ENCODE measurements at places on chromosomes 7 and 10.

DNA sequence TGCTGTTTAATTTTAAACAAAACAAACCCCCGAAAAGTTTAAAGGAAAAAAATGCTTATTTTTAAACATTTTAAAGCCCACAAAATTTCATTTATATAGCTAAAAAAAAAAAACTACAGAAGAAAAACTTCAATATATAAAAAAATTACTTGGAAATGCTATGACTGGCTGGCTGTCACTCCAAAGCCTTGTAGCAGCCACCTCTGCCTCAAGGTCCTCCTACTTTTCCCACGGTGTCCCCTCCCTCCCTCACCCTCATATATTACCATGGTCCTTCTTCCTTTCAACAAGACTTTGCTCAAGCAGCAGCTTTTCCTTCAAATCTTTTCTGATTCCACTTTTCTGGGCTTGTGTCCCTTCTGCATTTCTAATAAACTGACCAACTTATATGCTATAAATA lies 122.0 kb downstream of the TPK1 start:
- peaks cover 33% of the 10 kb centered on the region for H3K4me1 ChIP-seq
- H3K27ac ChIP-seq, result peak overlapping the region; percentile 73
- H3K27me3 ChIP-seq, result no peaks in the 10 kb centered on the region
- DNase-seq, result no peak

- no peak overlapping the region for H3K27ac ChIP-seq
- no peaks in the 10 kb centered on the region for H3K36me3 ChIP-seq
- peaks cover 3% of the 10 kb centered on the region for H3K27me3 ChIP-seq
- H3K4me3 ChIP-seq, result no peak overlapping the region
Observed at GRCh38 chr7:48285373-48285772, 114.1 kb downstream of the ABCA13 start.

- no peak overlapping the region for H3K27ac ChIP-seq
- no peaks in the 10 kb centered on the region for H3K36me3 ChIP-seq
- no peaks in the 10 kb centered on the region for H3K27me3 ChIP-seq
- DNase-seq, result no peak
Observed at GRCh38 chr7:97405835-97406234, 288.3 kb downstream of the SDHAF3 start.

- H3K27ac ChIP-seq, result no peak overlapping the region
- H3K4me1 ChIP-seq, result no peaks in the 10 kb centered on the region
- H3K36me3 ChIP-seq, result no peaks in the 10 kb centered on the region
Observed at GRCh38 chr10:97030894-97031293, 154.9 kb downstream of the SLIT1 start.

- H3K4me1 ChIP-seq, result peaks cover 14% of the 10 kb centered on the region
- no peak overlapping the region for H3K27ac ChIP-seq
- DNase-seq, result no peak
- H3K27me3 ChIP-seq, result peaks cover 4% of the 10 kb centered on the region
- no peak overlapping the region for H3K4me3 ChIP-seq
Observed at GRCh38 chr10:46272863-46273415, 13.9 kb upstream of the ANTXRL start.

- peak overlapping the region; percentile 24 for H3K27ac ChIP-seq
- peaks cover 4% of the 10 kb centered on the region for H3K27me3 ChIP-seq
- H3K4me1 ChIP-seq, result peaks cover 36% of the 10 kb centered on the region
- H3K4me3 ChIP-seq, result peak overlapping the region; percentile 29
- DNase-seq, result no peak
Observed at GRCh38 chr10:80512031-80512526, 25.6 kb upstream of the SH2D4B start.

DNA sequence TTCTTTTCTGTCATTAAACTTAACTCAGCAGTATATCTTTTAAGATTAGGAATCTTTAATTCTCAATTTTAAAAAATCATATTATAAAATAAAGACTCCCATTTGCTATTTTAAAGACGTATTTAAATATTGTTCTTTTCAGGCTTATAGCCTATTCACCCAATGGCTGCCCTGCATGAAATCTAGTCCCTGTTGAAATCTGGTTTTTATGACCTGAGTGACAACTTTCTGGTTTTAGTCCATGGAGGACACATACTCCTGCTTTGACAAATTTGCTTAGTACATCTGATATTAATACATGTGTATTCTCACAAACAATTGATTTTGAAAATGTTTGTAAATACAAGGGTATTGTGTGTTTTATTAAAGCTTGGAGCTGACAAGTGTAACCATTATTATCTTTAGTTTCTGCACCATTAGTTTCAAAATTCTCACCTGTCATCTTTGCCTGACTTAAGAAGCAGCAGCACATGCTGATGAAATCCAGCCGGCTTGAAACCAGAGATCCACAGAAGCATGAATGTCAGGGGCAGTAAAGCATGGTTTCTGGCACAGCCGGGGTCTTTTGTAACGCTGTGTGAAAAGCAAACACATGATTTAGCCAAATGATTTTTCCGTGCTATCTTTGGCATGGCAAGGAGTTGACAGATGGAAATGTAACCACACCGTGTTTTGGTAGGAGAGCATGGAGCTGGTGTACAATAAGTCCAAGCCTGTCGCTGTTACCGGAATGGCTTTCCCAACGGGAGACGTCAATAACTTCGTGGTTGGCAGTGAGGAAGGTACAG lies 262.8 kb downstream of the DYNC1I1 start:
- H3K4me1 ChIP-seq, result no peaks in the 10 kb centered on the region
- H3K27ac ChIP-seq, result no peak overlapping the region
- H3K36me3 ChIP-seq, result no peaks in the 10 kb centered on the region
- H3K4me3 ChIP-seq, result no peak overlapping the region
